ENCODE measurements at places on chromosomes 7 and 10. TPM values are rescaled to one million over a fixed set of nuclear protein-coding genes. Genes with fewer than 3 reads are reported as not detected.

DNA sequence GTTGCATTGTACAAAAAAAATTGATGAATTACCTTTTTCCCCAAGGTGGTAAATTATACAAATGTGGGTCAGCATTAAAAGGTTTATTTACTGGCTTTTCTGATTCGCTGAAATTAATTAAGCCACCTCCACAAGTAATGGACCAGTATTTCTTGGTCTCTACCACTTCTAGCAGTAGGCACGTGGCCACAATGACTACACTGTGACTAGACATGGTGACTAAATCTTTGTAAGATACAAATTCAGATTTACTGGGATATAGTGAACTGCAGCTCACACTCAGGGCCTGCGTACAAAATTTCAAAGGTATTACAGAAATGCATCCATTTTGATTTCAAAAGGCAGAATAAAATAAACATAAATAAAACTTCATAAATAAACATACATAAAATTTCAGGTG is 10.9 kb downstream of the HPSE2 start:
- no peak for DNase-seq

- no peak for DNase-seq
Measured at GRCh38 chr7:107660381-107661080, at the start of gene SLC26A4. SLC26A4 (plus strand) TSS chr7:107660828; CDS start chr7:107661642, 814 bp downstream.

AGMO gene
- total RNA-seq, result not detected

CNNM1 gene
- total RNA-seq, result 0.63 TPM

CAMK2B gene
- total RNA-seq, result not detected

DNA sequence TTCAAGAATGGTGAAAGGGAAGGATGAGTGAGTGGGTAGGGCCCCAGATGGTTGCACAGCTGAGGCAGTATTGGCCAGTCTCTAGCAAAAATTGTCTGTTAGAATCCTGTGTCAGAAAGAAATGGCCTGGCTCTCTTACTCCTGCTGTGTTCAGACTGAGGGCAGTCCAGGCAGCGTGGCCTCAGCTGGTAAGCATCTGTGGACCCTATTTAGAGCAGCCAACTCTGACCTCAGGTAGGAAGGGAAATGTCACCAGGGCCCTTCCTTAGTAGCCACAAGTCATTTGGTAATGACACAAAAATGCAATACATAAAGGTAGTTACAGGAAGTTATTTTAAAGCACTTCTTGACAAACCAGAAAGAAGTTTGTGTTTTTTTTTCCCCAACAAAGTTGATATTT is 1194.7 kb downstream of the CNTNAP2 start:
- no peak for DNase-seq

GRCh38 chr10:71589617-71590551 is 129.7 kb downstream of the C10orf105 start:
- no peak for DNase-seq

DNA sequence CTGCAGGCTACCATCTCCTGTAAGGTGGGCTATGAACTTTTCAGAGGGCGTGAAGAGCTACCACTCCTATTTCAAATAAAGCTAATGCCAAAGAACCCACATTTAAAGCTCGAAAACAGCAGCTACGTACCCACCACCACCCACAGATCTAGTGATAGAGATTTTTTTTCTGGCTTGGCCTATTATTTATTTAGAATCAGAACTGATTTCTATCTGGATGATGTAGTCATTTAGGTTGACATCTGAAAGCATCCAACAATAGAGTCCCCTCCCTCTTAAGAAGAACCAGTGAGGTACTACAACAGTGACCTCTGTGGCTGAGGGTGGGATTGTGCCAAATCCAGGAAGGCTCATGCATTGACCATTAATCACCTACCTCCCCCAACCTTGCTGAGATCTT is 113.8 kb upstream of the ADO start:
- DNase-seq, result no peak

EBLN1 gene
- not detected for total RNA-seq

DNA sequence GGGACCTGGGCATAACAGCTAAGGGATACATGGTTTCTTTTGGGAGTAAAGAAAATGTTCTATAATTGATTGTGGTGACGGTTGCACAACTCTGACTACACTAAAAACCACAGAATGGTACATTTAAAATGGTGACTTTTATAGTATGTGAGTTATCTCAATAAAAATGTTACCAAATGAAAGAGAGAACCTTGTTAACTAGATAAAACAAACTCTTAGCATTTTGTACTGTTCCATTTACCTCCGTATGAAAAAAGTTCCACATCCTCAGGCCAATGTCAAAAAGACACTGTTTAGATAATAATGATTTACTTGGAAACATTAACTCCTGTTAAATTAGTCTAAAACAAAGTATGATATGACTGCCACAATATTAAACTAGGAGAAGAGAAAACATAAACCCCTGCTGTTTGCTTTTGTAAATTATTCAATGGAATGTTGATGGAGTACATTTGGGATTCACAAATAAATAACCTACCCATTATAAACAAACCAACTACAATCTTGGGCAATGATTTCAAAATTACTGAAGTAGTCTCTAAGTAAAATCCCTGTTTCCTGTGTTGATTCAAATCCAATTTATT is 60.7 kb downstream of the SMURF1 start:
- DNase-seq, result no peak

DNA sequence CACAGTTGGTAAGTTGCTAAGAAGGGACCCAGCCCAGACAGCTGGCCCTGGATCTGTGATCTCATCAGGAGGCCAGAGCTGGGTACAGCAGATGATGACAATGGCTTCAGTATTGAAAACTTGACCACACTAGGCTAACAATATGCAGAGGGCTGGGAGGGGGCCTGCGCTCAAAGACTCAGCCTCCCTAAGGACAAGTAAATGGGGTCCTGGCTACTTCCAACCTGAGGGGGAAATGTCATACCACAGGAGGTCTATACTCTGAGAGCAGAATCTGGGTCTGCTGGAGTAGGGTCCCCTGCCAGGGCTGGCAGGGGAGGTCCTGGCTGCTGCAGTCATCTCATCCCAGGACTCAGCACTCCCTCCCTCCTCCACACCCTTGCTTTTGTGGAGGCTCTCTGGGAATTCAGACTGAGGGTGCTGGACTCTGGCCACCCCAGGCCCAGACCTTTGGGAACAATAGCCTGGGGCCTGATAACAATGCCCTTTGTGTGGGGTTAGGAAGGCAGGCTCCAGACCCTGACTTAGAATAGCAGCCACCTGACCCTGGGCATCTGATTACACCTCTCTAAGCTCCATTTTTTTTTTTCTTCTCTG is 1.4 kb downstream of the FXYD4 start:
- DNase-seq, result no peak

- no peak for DNase-seq
Measured at GRCh38 chr10:73357166-73357565, 1.5 kb downstream of the CFAP70 start.

DNA sequence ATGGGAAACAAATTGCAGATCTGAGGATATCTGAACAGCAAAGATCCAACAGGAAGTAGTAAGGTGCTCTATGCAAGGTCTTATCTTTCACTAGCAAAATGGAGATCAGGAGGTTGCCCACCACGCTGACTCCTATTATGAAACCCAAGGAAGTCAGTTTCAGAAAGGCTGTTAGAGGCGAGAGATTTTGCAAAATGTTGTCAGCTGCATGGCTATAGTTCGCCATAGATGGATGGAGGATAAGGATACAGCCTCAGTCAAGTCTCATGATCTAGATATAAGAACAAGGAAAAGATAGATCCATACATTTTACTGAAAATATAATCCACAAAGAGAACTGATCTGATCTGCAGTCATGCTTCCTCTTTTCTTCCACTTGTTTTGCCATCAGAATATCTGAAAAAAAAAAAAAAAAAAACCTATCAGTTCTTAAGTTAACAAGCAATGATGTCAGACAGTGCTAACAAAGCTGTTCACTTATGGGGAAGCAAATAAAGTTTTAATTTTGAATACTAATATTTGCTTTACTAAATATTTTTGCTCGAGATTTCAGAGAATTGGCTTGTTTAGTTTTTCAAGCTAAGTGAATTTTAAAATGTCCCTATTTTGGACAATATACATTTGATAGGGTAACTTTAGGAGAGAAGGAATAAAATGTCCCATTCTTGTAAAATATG is 2.0 kb downstream of the GPR85 start:
- no peak for DNase-seq

DNA sequence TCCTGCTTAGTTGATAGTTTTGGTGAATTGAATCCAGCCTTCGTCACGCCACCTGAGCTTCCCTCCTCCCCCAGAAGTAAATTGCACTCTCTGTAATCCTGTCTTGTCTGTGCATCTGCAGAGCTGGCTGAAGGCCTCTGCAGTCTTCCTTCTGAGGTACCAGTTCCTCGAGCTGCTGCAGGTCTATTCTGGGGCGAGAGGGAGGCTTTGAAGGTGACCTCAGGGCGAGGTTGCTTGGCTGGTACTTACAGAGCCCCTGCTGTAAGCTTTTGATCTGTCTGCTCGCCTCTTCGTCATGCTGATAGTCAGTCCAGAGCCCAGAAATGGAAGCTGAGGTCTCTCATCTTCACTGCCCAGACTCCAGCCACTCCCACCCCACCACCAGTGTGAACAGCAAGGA is 513.6 kb upstream of the FOXK1 start:
- no peak for DNase-seq

DNA sequence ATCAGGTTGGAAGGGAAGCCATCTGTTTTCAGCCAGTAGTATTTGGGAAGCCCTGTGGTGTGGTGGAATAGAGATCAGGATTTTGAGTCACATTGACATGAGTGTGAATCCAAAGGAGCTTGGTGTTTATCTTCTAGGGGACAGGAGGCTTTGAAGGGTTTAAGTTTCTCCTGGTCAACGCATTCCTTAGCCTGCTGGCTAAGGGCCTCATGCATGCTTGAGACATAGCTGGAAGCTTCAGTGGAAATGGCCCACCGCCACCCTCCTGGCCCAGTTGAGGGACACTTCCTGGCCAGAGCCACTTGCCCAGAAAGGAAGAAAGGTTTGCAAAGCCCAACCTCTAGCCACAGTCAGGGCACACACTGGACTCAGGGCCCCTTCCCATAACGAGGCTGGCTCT is 70.9 kb downstream of the CDK1 start:
- DNase-seq, result no peak

GATA3 gene
- total RNA-seq, result 3.2 TPM

AS3MT gene
- 10.7 TPM for total RNA-seq

GNAT3 gene
- total RNA-seq, result not detected

- no peak for DNase-seq
Measured at GRCh38 chr7:71354716-71355115, 222.8 kb downstream of the GALNT17 start.

GRCh38 chr7:73345951-73346350 is 18.0 kb downstream of the FKBP6 start:
- DNase-seq, result no peak

LCOR gene
- total RNA-seq, result 17.2 TPM

DNA sequence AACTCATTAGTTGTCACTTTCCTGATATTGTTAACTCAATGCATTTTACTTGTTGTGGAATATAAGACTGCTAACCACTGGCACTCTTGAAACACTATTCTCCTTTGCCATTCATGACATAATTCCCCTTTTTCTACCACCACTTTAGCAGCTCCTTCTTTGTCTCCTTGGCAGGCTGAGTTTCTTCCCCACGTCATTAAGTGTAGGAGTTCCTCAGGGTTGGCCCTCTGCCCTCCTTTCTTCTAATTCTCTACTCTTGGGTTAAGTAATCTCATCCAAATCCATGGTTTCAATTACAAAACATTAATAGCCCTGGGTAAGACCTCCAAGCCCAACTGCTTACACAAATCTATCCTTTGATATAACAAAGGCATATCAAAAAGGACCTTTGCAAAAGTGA is 175.1 kb downstream of the HGF start:
- DNase-seq, result no peak

DNA sequence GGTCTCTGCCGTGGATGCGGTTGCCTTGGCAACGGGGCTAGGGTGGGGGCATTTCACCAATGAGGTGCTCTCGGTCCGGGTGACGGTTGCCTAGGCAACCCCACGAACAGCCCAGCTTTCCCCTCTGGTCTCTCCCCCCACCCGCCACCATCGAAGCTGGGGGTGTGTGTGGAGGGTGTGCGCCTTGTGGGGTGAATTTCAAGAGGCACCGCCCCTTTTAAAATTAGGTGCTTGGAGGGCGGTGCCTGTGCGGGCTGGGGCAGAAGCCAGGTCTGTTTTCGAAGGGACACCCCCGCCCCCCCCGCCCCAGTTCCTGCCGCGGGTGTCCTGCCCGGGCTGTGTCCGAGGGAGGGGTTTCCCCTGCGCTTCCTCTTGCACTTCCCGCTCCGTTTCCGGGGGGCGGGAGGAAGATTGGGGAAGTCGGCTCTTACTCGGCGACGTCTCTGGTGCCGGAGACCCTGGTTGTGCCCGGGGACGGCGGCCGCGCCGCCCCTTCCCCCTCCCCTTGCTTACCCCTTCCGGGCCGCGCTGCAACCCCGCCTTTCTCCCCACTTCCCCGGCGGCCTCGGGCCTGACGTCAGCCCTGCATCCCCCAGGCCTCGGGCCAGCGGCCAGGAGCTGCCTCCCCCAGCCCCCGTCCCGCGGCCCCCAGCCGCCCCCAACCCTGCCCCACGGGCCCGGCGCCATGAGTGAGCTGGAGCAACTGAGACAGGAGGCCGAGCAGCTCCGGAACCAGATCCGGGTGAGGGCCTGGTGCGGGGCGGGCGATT is 2.2 kb downstream of the GNB2 start:
- DNase-seq, result no peak

- DNase-seq, result no peak
Measured at GRCh38 chr10:3222626-3223025, 50.0 kb upstream of the PITRM1 start.

TMEM229A gene
- not detected for total RNA-seq
